ENCODE measurements at places on chromosomes 4 and X.
A peak's percentile ranks its signal among the peaks of the same experiment; 100 is the strongest.

DNA sequence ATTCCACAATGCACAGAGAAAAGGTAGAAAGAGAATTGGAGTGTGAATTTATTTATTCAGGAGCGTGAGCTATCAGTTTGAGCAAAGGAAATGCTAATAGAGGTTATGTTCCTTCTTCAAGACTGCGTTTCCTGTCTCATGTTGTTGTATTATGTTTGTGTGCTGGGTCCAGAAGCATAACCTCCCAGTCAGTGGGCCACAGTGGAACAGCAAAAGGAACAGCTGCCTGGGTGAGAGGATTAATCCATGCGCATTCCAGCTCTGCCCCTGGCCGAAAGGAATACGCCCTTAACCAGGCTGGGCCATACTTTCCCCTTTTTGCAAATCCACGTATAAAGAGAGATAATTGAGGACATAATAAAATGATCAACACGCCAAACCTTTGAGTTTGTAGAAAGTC, 32.4 kb upstream of the ARX start:
- DNase-seq: no peak

DNA sequence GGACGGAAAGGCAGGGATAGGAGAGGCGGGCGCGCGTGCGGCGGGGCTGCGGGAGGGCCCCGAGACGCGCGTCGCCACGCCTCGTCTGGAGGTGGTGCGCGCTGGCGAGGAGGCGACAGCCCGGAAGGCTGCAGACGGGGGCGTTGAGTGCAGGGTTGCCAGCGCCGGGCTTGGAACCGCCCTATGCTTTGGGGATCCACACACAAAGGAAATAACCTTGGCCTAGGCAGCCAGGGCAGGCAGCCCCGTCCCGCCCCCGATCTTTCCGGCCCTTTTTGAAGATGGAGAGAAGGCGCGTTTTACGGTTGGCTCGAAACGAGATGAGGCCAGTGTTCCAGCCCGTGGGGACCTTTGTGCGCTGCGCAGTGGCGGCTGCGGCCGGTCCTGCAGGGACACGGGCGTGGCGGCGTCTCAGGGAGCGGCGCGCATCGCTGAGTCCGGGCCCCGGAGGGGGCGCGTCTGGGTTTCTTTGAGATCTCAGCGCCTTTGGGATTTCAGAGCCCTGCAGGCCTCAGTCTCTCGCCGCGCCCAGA, 50.8 kb upstream of the TRIM2 start:
- peak; percentile 82 for DNase-seq

DNA sequence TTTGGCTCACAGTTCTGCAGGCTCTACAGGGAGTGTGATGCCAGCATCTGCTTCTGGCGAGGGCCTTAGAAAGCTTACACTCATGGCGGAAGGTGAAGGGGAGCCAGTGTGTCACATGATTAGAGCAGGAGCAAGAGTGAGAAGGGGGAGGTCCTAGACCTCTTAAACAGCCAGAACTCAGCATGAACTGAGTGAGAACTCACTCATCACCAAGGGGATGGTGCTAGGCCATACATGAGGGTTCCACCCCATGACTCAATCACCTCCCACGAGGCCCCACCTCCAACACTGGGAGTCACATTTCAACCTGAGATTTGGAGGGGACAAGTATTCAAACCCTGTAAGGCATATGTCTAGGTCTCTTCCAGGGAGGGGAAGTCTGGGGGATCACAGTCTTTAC, 33.4 kb downstream of the SPRY1 start:
- DNase-seq: peak; percentile 45

DNA sequence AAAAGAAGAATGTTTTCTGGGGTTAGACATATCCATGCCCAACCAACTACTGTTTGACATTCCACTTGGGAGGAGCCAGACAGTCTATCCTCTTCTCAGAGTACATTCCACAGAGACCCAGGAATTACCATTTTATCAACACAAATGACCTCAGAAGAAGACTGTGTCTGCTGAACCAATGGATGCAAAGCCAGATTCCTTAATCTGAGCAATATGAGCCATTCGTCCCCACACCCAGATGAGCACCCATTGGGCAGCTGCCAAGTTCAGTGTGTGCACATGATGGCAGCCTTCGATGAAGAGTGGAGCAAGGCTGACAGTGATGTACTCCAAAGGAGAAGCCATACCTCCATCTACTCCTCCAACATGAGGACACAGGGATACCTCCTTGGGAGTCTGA, 111.3 kb downstream of the ZNF674 start:
- no peak for DNase-seq

DNA sequence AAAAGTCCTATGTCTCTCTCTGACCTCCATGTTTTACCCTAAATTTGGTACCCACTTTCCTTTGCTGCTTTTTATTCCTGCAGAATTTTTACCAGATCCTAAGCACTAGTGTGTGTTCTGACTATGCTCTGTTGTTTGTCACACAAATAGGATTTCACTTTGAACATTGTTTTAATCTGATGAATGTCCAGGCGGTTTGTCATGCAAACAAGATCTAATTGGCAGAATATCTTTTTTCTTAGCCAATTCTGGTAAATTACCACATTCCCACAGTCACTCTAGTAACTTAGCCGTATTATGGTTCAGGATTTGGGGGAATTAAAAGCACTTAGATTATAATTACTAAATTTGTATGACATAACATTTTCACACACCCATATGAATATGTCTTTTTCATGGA, 557.2 kb upstream of the BOD1L1 start:
- no peak for DNase-seq

- DNase-seq: no peak
These were observed 122.3 kb upstream of the NEIL3 start for GRCh38 chr4:177187371-177187770.

GRCh38 chr4:15882675-15883086, 55.9 kb downstream of the FGFBP1 start:
- peak; percentile 60 for DNase-seq
